ENCODE measurements at places on chromosomes 3 and 15.

GRCh38 chr3:69420781-69421520 lies 35.1 kb upstream of the FRMD4B start:
- no peak for DNase-seq

GRCh38 chr15:57746786-57747185 lies 40.3 kb downstream of the POLR2M start:
- DNase-seq = no peak

GRCh38 chr3:22495241-22495640 lies 707.9 kb upstream of the UBE2E2 start:
- DNase-seq = no peak

DNA sequence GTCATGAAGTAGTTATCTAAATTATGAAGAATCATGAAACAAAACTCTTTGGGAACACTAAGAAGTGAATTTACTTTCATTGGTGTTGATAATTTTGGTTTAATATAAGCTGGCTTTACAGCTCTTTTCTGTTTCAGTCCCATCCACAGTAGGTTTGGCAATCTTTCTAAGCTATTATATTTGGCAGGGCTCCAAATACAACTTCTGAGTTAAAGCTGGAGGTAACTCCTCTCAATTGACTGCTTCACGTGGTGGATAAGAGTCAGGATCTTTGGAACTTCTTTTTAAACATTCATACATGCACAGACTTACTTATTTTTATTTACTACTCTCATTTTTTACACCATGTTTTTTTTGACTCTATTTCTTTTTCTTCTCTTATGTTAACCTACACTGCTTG lies 106.5 kb upstream of the EPHA3 start:
- DNase-seq = no peak

DNA sequence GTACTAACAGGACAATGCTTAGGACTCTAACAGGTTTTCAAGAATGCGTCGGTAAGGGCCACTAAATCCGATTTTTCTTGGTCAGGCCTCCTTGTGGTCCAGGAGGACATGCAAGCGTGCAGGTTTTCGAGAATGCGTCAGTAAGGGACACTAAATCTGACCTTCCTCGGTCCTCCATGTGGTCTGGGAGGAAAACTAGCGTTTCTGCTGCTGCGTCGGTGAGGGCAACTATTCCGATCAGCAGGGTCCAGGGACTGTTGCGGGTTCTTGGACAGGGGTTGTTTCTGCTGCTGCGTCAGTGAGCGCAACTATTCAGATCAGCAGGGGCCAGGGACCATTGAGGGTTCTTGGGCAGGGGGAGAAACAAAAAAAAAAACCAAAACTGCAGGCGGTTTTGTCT lies 7.8 kb upstream of the UBP1 start:
- no peak for DNase-seq

GRCh38 chr15:58447271-58448010 lies 15.7 kb downstream of the LIPC start:
- DNase-seq = no peak

DNA sequence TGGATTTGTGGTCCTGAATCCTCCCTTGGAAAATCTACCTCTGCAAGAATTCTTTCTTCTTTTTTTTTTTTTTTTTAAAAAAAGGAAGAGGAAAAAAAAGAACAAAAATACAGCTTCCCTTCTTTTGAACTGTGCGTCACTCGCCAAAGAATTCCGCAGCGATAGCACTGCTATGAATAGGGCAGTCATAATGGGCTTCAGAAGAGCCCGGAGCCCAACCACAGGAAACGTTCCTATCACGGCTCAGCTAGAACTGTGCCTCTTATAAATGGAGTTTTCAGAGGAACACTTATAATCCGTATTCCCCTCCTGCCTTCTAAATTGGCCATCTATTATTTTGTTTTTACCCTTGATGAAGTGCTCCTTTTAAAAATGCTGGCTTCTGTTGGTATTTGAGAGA lies 227.7 kb downstream of the ADAMTS17 start:
- no peak for DNase-seq

GRCh38 chr3:27194861-27195483 lies 174.2 kb downstream of the NEK10 start:
- no peak for DNase-seq

DNA sequence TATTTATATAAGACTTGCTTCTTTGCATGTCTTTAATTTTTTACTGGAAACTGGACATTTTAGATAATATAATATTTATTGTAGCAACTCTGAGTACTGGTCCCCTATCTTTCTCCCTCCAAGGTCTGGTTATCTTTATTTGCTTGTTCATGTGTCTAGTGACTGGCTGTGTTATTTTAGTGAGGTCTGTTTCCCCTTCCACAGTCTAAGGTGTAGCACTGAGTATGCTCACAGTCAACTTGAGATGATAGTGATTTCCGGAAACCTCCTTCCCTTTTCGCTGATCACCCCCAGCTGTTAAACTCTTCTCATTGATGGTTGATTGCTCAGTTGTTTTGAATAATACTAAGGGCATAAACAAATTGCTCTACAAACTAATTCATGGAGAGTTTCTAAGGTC lies 37.0 kb downstream of the PCNP start:
- no peak for DNase-seq

DNA sequence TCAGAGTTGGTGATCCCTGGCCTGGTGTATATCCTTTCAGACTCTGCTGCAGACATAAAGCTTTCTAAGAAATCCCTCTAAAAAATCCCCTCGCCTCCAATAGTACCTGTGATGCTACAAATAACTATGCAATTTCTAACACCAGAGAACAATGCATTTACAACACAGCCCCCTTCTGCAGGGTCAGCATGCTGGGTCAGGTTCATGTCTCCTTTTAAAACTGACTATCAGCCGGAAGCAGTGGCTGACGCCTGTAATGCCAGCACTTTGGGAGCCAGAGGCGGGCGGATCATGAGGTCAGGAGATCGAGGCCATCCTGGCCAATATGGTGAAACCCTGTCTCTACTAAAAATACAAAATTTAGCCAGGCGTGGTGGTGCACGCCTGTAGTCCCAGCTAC lies 77.0 kb upstream of the SPATA12 start:
- no peak for DNase-seq

GRCh38 chr3:46485779-46486175 lies 12.0 kb upstream of the RTP3 start:
- DNase-seq = no peak

All from activated CD4-positive, alpha-beta T cell treated with anti-CD3 and anti-CD28 coated beads for 24 hours (primary cell).